GDM1 (cell line): ENCODE measurements at places on chromosomes 7 and 10.
A peak's percentile ranks its signal among the peaks of the same experiment; 100 is the strongest.

- DNase-seq = no peak
Observed at GRCh38 chr10:30818010-30818660, 188.6 kb upstream of the LYZL2 start.

GRCh38 chr10:15188603-15189002, 20.1 kb upstream of the NMT2 start:
- DNase-seq = no peak

- DNase-seq = no peak
Observed at GRCh38 chr7:121406944-121407343, 10.8 kb upstream of the FAM3C start.

DNA sequence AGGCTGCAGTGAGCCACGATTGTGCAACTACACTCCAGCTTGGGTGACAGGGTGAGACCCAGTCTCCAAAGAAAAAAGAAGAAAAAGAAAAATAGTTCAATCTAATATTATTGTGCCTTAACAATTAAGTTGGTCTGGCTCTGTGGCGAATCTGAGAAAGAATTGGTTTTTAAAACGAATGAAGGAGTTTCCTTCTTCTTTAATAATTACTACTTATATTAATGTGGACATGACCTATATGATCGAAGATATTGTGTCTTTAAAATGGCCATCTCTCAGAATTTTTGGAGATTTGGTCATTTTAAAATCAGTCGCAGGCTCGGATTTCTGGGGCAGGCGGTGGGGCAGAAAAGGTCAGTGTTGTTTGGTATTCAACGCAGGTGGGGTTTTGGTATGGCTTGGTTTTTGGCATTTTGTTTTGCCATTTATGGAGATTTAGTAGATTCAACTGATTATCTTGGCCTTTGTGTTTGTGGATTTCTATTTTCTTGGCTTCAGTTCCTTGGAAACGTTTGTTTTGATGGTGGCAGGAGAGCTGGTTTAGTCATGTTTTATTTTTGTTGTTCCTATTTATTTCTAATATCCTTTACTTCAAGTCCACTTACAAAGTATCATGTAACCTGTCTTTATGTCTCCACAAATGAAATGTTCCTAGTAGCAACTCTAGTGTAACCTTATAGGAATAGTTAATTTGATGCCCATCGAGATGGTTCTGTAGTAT, 178.8 kb upstream of the MKLN1 start:
- no peak for DNase-seq

- DNase-seq = no peak
Observed at GRCh38 chr10:9762966-9763656, 1254.6 kb upstream of the CELF2 start.

- peak; percentile 26 for DNase-seq
Observed at GRCh38 chr7:27179503-27180430, 5.3 kb downstream of the HOXA11 start.

- peak; percentile 32 for DNase-seq
Observed at GRCh38 chr7:87058744-87059524, 520 bp downstream of the ELAPOR2 start.

GRCh38 chr7:18975276-18975675, 142.2 kb downstream of the TWIST1 start:
- no peak for DNase-seq

GRCh38 chr7:150404172-150404804, 25.2 kb downstream of the ZNF775 start:
- no peak for DNase-seq

DNA sequence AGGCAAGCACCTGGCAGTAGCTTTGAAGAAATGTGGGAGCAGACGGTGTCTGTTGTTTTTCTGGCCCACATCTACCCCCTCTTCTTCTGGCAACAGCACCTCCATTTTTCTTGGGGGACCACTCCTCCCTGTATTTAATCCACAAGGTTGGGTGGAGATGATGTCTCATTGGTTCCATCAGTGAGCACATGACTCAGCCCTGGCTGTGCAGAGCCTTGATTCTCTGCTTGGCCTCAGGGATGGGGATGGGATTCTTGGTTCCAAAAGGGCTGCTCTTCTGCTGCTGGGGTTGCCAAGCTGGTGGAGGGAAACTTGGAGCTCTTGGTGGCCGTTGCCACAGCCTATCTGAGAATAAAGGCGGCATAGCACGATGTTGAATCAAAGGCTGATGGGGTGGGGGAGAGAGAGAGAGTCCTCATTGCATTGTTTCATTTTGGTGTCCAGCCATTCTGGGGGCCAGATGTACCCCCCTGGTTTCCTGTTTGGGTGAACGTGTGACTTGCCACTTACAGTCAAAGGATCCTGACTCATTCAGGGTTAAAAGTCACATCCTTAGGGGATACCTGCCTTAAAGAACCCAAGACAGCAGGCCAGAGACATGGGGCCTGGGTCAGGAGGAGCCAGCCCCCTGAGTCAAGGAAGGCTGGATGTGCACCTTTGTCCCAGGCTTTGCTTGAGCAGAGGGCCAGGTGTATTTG, 25.9 kb downstream of the GRK5 start:
- no peak for DNase-seq

DNA sequence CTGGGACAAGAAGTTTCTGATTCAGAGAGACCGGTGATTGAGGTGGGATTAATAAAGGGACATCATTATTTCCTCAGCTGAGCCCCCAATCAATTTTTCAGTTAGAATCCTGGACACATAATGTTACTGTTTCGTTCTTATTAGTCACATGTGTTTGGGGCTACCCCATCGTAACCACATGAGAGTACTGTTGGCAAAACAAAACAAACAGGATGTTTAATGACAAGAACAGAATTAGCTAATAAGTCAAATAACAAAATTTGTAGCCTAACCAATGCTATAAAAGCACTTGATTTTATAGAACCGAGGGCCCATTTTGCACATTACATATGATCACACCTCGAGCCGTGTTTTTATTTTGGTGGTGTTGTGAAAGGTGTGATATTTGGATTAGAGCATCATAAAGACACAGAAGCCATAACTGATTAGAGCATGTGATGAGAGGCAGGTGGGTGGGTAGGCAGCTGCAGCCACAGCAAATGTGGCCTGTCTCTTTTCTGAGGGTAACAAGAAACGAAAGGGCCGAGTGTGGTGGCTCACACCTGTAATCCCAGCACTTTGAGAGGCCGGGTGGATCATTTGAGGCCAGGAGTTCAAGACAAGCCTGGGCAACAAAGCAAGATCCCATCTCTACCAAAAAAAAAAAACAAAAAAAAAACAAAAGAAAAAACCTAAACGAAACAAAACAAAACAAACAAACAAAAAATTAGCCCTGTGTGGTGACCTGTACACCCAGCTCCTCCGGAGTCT, 1.8 kb upstream of the VWC2 start:
- DNase-seq = no peak

DNA sequence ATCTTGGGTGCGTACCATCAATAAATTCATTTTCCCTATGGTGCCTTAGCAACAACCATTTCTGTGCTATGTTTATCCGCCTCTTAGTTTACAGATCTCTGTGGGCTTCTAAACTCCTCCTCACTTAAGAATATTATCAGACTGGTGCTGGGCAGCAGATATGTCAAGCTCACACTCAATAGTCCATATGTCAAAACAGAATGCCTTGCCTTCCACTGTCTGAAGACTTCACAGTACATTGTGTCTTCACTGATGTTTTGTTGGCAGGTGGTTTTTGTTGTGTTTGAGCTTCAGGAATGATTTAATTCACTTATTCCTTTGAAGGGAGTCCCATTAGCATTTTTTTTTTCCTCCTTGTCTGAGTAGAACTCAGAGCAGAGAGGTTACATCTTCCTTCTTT, 419.6 kb downstream of the DNAJB9 start:
- DNase-seq = no peak

DNA sequence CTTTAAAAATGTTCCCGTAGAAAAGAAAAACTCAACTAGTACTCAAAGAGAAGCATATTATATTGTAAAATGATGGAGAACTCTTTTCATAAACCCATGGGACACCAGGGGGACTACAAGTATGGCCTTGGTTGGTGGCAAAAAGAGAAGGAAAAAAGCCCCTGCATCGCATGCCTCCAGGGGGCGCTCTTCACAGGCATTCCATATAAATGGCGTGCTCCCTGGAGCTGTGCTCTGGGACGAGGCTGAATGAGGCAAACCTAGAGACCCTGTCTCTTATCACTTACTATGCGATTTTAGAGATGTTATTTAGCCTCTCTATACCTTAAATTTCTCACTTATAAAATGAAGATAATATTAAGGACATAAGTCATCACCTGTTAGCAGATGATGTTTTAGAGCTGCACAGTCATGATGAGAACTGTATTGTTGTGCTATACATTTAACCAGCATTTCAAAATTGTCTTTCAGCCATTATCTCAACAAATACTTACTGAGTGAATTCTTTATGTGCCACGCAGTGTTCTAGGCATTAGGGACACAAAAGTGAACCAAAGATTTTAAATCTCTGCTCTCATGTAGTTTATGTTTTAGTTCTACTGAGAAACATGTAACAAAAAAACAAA, 105.8 kb downstream of the ARHGAP21 start:
- peak; percentile 9 for DNase-seq

GRCh38 chr7:4715410-4715776, 33.3 kb downstream of the FOXK1 start:
- no peak for DNase-seq

- no peak for DNase-seq
Observed at GRCh38 chr10:43126759-43127424, 11.4 kb upstream of the CSGALNACT2 start.

DNA sequence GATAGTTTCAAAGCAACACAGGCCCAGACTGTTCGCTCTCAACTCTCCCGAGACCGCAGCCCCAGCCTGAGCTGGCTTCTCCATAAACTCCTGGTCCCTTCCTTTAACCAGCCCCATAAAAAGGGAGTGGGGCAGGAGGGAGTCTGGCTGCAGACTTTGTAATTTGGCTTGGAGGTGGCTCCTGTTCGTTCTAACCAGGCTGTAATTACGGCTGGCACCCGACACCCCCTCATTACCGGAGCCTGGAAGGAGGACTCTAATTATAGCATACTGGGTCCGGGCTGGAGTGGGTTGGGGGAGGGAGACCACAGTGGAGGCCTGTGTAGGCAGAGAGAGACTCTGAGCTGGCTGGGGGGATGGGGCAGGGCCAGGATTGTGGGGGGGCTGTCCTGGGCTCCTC, 49.7 kb downstream of the UNC5B start:
- DNase-seq = no peak

DNA sequence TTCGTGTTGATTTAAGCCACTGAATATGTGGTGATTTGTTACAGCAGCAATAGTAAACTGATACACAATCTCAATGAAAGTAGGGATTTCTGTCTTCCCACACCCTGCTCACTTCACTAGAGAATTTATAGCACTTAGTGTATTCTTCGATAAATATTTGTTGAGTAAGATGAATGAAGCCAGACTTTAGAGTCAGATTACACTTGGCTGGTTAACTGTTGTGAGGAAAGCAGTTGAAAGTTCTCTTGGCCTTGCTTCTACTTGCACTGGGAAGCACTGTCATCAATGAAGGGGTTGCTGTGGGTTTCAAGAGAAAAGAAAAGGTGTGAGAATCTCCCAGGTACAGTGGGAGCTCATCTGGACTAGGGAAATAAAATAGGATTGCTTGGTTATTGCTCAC, 82.1 kb upstream of the IGFBP3 start:
- no peak for DNase-seq

DNA sequence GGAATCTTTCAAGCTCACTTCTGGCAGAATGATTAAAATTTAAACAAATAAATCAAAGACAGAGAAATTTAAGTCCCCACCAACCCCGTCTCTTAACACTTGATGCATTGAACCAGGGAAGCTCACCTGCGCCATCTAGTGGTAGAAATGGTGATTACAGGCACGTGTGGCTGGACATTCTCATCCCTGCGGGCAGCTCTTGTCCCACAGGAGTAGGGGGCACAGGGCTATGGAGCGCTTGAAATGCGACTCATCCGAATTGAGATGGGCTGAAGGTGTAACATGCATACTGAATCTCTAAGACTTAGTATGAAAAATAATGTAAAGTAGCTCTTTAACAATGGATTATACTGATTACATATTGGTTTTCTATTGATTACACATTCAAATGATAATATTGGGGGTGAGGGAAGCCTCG, 24.8 kb upstream of the SLIT1 start:
- DNase-seq = peak; percentile 38

- no peak for DNase-seq
Observed at GRCh38 chr7:128858380-128859231, 4.0 kb upstream of the ATP6V1F start.

GRCh38 chr10:73873838-73874215, 528 bp downstream of the CAMK2G start:
- DNase-seq = no peak

- no peak for DNase-seq
Observed at GRCh38 chr10:121648059-121648458, 49.8 kb upstream of the FGFR2 start.

GRCh38 chr10:94493463-94493862, 52.1 kb upstream of the HELLS start:
- no peak for DNase-seq

GRCh38 chr10:71735709-71736569, 16.4 kb upstream of the C10orf105 start:
- DNase-seq = peak; percentile 40

DNA sequence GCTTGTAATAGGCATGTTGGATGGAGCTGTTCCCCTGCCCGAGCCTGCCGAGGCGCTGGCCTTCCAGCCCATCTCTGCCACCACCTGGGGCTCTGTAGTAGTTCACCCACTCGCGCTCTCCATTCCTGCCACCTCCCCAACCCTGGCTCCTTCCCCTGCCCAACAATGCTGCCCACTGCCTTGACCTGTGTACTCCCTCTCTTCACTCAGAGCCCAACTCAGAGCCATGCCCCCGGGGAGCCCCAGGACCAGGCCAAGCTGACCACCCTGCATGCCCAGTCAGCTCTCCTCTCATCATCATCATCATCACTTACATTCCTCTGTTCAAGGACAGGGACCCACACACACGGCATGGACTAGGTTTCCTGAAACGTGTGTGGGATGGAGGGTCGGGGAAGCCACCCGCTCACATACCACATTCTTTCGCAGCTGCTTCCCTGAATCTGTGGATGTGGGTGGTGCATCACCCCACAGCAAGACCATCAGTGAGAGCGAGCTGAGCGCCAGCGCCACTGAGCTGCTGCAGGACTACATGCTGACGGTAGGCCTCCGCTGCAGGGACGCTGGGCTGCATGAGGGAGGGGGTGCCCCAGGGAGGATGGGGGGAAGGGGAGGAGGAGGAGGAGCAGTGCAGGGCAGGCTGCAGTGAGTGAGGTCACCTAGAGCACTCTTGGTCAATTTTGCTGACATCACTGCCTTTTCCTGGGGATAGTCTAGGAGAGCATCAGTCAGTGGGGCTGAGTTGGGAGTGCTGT, 15.6 kb downstream of the NACAD start:
- no peak for DNase-seq

GRCh38 chr10:101676565-101676964, 18.4 kb downstream of the FBXW4 start:
- no peak for DNase-seq

- no peak for DNase-seq
Observed at GRCh38 chr10:104142081-104142480, 20.1 kb downstream of the SFR1 start.
